ENCODE measurements at places on chromosomes 3 and 15.
A peak's percentile ranks its signal among the peaks of the same experiment; 100 is the strongest.

GRCh38 chr3:127167315-127168043 lies 25.5 kb upstream of the PRR23E start:
- no peak for DNase-seq

GRCh38 chr3:42749753-42750231 lies 23.3 kb downstream of the CCDC13 start:
- DNase-seq, result no peak

- no peak for DNase-seq
These were observed 28.5 kb downstream of the RORA start for GRCh38 chr15:61200626-61201025.

DNA sequence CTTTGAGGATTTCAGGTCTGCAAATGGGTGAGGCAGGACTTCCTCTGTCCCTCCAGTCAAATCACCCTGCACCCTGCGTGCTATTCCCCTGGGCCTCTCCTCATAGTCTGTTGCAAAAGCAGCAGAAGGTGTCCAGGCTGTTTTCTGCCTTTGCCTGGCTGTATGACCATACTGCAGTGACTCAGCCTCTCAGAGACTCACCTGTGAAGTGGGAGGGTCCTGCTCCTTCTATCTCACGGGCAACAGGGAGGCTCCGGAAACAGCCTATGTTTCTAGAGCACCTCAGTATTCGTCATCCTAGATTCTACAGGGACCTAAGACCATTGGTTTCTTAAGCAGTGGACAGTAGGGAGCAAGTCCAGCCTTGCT lies 216.4 kb downstream of the TLE3 start:
- no peak for DNase-seq

DNA sequence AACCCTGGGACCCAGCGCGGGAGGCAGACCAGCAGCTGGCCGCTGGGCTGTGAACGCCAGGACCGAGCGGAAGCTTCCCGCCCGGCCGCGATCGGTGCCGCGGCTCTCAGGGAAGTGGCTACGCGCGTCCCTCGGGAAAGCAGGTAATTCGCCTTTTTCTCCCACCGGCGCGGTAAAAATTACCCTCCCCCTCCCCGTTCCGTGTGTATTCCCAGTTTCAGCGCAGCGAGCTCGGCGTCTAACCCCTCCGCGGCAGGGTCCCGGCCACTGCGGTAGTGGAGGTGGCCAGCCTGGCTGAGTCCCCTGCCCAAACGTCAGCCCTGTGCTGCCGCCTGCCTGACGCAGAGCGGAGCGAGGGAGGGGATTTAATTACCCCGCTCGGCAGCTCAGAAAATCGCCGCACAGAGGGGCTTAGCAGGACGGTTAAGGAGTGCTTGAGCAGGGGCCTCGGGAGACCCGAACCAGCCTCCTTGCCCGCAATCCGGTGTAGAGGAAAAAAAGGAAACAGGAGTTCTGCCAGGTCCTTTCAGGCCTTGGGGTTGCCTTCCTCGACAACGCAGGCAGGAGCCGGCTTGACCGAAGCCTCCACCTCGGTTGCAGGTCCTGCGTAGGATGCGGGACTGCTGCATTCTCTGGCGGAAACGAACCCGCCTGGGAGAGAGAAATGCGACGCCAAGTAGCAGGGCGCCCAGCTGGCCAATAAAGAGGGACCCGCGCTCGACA lies 2.9 kb downstream of the GATA2 start:
- DNase-seq, result no peak

DNA sequence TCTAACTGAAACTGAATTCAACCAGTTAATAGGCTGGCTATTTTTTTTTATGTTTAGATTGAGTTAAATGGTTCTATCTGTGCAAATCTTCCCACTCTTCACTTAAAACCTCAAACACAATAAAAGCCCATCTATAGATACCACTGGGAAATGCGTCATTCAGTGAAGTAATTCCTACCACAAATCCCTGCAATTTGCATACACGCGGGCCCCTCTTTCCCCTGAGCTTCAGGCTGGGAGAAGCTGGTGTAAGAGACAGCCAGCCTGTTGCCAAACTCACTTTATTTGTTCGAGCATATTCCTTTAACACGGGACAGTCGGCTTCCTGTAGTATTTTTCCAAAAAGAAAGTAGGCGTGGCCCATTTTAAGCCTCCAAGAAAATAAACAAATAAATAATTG lies 26.0 kb upstream of the MCTP2 start:
- DNase-seq, result no peak

GRCh38 chr3:4904811-4905695 lies 74.2 kb upstream of the BHLHE40 start:
- DNase-seq, result no peak

DNA sequence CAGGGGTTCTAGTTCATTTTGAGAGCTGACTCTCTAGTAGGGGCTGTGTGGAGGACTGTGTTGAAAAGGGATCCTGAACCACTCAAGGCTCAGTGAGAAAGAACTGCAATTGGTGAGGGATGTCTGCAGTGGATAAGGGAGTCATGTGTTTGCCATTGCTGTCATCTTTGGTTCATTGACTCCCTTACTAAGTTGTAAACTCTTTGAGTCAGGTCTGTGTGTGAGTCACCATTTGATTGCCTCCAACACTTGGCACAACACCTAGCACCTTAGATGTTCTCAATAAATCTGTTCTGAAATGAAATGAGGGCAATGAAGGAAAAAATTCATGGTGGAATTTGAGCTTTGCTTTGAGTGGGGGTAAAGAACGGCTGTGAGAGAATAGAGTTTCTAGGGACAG lies 51.7 kb downstream of the PLS1 start:
- no peak for DNase-seq

GRCh38 chr15:40050788-40051470 lies 11.9 kb upstream of the SRP14 start:
- DNase-seq, result no peak

- no peak for DNase-seq
These were observed 219.3 kb upstream of the KBTBD8 start for GRCh38 chr3:66778777-66779176.

- no peak for DNase-seq
These were observed 89.5 kb downstream of the SUCNR1 start for GRCh38 chr3:151962912-151963311.

- DNase-seq, result no peak
These were observed 4.8 kb upstream of the CLSTN2 start for GRCh38 chr3:139930211-139930610.

GRCh38 chr15:78265752-78266224 lies 1.4 kb downstream of the DNAJA4 start:
- DNase-seq, result no peak

DNA sequence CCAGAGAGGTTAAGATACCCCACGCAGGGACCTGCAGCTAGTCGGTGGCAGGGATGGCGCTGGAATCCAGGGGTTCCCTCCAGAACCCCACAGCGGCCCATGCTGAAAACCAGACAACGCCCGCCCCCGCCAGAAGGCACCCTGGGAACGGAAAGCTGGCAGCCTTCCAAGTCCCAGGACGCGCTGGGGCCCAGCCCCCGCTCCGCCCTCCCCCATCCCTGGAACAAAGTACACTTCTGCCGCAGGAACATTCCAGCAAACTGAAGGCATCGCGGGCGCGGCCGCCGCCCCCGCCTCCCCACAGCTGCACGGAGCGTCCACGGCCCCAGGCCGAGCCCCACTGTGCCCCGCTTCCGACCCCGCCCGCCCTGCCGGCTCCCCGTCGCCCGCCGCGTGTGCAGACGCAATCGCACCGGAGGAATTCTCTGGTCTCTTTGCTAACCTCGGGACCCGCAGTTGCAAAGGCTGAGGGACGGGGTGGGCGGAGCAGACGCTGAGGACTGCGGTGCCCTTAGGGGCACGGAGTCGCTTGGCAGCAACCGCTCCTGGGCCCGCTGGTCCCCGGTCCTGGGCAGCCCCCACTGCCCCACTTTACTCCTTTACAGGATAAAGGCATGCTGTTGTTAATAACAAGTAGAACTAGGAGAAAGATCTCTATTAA lies 44.8 kb upstream of the RNU6-1 start:
- DNase-seq, result peak; percentile 28

DNA sequence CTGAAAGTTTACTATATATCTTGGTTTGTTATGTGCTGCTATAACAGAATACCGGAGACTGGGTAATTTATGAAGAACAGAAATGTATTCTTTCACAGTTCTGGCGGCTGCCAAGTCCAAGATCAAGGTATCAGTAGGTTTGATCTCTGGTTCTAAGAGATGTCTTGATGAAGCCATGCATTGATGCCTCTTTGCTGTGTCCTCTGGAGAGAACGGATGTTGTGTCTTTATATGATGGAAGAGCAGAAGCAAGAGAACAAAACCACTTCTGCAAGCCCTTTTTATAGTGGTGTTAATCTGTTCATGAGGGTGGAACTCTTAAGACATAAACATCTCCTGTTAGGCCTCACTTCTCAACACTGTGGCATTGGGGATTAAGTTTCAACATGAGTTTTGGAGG lies 62.7 kb downstream of the TCF12 start:
- DNase-seq, result no peak

GRCh38 chr3:101902041-101902440 lies 52.7 kb downstream of the NFKBIZ start:
- peak; percentile 4 for DNase-seq

DNA sequence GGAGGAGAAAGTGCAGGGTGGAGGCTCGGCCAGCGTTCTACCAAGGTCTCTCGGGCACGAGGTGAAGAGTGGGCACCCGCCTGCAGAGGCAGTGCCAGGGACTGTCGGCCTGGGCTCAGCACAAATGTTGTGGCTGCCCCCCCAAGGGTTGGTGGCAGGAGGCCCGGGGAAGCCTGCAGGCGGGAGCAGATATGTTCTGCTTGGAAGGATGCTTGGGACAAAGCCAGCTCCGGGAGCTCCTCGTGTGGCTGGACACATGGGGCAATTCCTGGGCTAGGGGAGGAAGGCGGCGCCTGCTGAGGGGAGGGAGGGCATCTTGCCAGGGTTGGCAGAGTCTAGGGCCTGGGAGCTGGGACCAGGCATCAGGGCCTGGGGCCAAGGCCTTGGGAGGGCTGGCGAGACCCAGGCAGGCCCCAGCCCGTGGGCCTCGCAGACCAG lies 30.4 kb upstream of the FBLN2 start:
- no peak for DNase-seq

- DNase-seq, result no peak
These were observed 36.0 kb downstream of the NKIRAS1 start for GRCh38 chr3:23880703-23881339.
